ENCODE measurements at places on chromosomes 5 and 9. TPM values are rescaled to one million over a fixed set of nuclear protein-coding genes. Genes with fewer than 3 reads are reported as not detected.

- no peak for DNase-seq
- H3K27me3 ChIP-seq = no peaks in the 10 kb centered on the region
- H3K4me1 ChIP-seq = no peaks in the 10 kb centered on the region
- H3K36me3 ChIP-seq = no peaks in the 10 kb centered on the region
These were observed 145.4 kb upstream of the PITX1 start for GRCh38 chr5:135179308-135179980.

- peak; percentile 80 for DNase-seq
- H3K27ac ChIP-seq = no peak overlapping the region
- no peaks in the 10 kb centered on the region for H3K27me3 ChIP-seq
- H3K36me3 ChIP-seq = peaks cover 17% of the 10 kb centered on the region
These were observed 97.5 kb downstream of the COL5A1 start for GRCh38 chr9:134738869-134739659.

DNA sequence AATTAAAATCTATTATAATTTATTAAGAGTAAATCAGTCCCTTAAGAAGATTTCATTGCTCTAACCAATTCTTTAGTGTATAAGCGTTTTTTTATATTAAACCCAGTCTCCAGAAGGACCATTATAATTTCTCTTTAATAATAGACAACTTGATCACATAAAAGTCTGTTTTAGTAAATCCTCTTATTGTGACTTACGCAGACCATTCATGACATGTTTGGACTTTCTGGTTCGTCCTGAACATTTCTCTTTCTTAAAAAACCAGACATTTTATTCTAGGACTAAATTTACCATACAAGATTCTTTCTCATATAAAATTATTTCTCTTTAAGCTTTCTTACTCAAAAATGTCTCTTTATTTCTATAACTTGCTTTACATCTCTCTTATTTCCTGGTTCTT lies 196.2 kb upstream of the RAI14 start:
- no peaks in the 10 kb centered on the region for H3K36me3 ChIP-seq
- H3K4me3 ChIP-seq = no peak overlapping the region
- H3K27ac ChIP-seq = no peak overlapping the region
- no peak for DNase-seq
- no peaks in the 10 kb centered on the region for H3K4me1 ChIP-seq
- no peaks in the 10 kb centered on the region for H3K27me3 ChIP-seq

GRCh38 chr5:127423173-127423798 lies 94.2 kb upstream of the PRRC1 start:
- no peaks in the 10 kb centered on the region for H3K36me3 ChIP-seq
- no peak for DNase-seq
- no peaks in the 10 kb centered on the region for H3K4me1 ChIP-seq
- H3K4me3 ChIP-seq = no peak overlapping the region
- no peak overlapping the region for H3K27ac ChIP-seq

The C5orf24 gene
- total RNA-seq = 39.1 TPM

The NUDT12 gene
- 25.4 TPM for total RNA-seq

GRCh38 chr5:58145397-58145934 lies 314.4 kb downstream of the PLK2 start:
- DNase-seq = no peak
- no peak overlapping the region for H3K27ac ChIP-seq
- H3K4me3 ChIP-seq = no peak overlapping the region

DNA sequence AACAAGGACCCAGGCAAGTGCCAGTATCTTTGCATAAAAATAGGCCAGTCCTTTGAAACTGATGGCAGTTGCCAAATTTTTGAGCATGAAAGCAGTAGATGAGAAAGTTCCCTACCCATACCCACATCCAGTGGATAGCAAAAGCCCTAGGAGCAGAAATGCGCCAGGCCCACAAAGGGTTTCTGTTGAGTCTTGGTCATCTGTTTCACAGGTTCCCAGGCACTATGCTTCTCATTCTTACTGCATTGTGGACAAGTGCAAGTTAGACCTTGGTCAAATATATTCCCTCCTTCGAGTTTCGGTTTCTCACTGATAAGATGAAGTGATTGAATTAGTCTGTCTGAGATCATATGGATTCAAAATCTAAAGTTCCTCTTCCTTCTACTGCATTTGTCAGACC lies 152.3 kb downstream of the NR3C1 start:
- no peaks in the 10 kb centered on the region for H3K36me3 ChIP-seq
- H3K4me3 ChIP-seq = no peak overlapping the region
- H3K4me1 ChIP-seq = no peaks in the 10 kb centered on the region
- no peak overlapping the region for H3K27ac ChIP-seq
- DNase-seq = no peak
- H3K27me3 ChIP-seq = no peaks in the 10 kb centered on the region

DNA sequence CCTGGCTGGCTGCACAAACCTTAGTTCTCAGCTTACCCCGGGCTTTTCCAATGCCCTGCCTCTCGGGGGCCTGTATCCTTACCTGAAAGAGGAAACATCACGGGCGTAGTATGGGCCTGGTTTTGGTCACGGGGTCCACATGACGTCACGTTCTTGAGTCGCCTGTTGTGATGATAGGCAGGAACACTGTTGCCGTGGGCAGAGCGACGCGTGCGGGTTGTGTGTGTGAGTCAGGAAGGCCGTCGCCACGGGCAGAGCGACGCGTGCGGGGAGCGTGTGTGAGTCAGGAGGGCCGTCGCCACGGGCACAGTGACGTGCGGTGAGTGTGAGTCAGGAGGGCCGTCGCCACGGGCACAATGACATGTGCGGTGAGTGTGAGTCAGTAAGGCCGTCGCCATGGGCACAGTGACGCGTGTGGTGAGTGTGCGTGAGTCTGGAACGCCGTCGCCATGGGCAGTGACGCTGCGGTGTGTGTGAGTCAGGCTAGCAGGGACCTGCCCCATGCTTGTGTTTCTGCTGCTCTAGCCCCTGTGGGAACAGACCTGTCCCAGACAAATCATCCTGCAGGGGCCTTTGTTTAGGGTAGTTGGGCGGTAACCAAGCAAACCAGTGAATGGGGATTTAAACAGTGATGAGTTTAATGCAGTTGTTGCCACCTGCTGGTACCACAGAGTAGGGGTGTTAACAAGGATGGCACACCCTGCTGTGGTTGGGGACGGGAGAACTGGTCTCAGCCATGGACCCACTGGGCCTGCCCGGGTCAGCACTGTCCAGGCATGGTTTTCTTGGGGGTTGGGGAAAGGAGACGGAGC lies 19.8 kb downstream of the TRIP13 start:
- H3K27me3 ChIP-seq = no peaks in the 10 kb centered on the region
- no peak overlapping the region for H3K4me3 ChIP-seq
- H3K36me3 ChIP-seq = peaks cover 7% of the 10 kb centered on the region
- H3K27ac ChIP-seq = no peak overlapping the region
- DNase-seq = no peak

- no peak for DNase-seq
- peaks cover 6% of the 10 kb centered on the region for H3K36me3 ChIP-seq
- H3K27me3 ChIP-seq = no peaks in the 10 kb centered on the region
- H3K27ac ChIP-seq = no peak overlapping the region
- H3K4me3 ChIP-seq = no peak overlapping the region
- peaks cover 3% of the 10 kb centered on the region for H3K4me1 ChIP-seq
These were observed 50.7 kb upstream of the SLC25A51 start for GRCh38 chr9:37954581-37954981.

DNA sequence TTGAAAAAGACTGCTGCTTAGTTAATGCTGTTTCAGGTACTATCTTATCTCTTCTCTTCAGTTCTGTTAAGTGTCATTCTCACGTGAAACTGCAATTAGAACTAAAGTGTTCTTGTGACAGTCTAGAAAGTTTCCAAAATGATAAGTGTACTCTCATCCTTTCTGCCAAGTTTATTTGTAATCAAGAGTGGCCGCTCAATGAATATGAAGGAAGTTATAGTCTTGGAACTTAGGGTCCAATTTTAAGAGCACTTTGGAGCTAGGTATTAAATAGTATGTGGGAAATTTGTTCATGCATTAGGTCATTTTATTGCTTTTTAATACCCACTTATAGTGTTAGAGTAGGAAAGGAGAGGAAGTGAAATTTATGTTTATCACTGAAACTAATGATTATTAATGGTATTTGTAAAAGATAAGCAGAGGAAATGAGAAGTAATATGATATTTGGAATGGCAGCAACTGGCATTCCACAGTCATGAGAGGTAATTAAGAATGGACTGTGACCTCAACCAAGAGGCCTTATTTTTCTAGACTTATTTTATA lies 20.4 kb downstream of the XRCC4 start:
- no peaks in the 10 kb centered on the region for H3K36me3 ChIP-seq
- no peak overlapping the region for H3K27ac ChIP-seq
- H3K27me3 ChIP-seq = no peaks in the 10 kb centered on the region
- no peak overlapping the region for H3K4me3 ChIP-seq
- H3K4me1 ChIP-seq = peaks cover 12% of the 10 kb centered on the region
- DNase-seq = peak; percentile 44

- H3K4me1 ChIP-seq = no peaks in the 10 kb centered on the region
- no peak overlapping the region for H3K27ac ChIP-seq
- no peaks in the 10 kb centered on the region for H3K27me3 ChIP-seq
- DNase-seq = no peak
These were observed 68.1 kb downstream of the GDNF start for GRCh38 chr5:37771731-37772130.

DNA sequence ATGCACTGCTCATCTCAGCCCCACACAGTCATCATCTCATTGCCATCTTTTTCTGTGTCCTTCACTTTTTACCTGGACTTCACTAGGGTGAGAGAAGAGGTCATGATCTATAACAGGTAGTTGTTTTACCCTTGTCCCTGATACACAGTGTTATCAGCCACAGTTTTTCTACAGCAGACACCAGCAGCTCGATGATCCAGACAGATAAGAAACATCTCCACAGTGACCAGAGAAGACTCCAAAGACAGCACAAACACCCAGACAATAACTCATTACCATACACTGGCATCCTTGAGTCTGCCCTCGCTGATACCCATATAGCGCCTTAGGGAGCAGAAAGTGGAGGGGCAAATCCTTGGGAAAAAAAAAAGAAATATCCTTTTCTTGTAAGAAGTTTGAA lies 194.1 kb downstream of the DTWD2 start:
- H3K36me3 ChIP-seq = no peaks in the 10 kb centered on the region
- no peak overlapping the region for H3K4me3 ChIP-seq

The LCN15 gene
- not detected for total RNA-seq

The DND1 gene
- total RNA-seq = 0.60 TPM
